ENCODE measurements at places on chromosomes 1 and 21.

- no peak for DNase-seq
Measured at GRCh38 chr1:75616436-75617433, 5.8 kb upstream of the SLC44A5 start.

DNA sequence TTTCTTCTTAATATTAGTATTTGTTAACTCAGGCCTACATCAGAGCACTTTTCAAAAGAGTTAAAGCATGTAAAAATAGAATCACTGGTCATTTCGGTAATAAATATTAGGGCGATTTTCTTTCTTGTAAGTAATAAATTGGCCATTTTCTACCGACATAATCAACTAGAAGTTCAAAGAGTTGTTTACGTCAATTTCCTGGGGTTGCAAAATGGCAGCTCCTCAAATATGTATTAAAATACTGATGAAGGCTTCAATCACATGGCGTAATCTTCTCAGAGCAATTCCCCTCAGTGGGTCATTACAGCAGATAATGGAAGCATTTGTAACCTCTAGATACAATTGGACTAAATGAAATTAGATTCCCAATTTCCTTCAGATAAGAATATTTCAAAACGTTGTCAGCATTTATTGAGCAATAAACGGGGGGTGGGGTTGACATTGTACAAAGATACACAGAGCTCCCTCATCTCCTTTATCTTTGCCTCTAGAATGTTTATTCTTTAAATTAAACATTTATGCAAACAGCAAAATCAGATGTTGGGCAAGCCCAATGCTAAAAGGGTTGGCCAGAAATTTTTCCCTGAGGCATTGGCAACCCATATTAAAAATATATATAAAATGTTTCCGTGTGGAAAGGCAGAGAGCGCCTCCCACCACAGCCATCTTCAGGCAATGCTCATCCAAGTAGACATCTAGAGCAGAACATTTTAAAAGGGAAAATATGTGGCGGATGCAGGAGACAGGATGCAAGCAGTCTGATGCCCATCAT lies 240.6 kb downstream of the NCAM2 start:
- no peak for DNase-seq

GRCh38 chr21:34180407-34180806 lies 107.0 kb downstream of the MRPS6 start:
- DNase-seq: no peak

DNA sequence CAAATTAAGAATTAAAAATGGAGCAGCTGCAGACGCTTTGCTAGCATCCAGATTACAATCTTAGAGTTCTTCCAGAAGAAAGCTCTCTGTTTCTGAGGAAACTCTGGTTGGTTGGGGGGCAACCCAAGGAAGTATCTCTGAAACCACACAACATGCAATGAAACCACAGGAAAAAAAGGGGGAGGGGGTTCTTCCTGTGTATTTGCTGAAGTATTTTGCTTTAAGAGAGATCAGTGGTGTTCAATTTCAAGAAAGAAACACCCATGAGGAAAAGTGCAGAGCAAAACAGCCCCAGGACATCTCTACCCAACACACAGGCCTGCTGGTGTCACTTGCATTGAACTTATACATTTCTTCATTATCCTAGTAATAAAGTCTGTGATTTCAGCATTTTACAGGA lies 19.7 kb upstream of the TIAM1 start:
- DNase-seq: no peak

DNA sequence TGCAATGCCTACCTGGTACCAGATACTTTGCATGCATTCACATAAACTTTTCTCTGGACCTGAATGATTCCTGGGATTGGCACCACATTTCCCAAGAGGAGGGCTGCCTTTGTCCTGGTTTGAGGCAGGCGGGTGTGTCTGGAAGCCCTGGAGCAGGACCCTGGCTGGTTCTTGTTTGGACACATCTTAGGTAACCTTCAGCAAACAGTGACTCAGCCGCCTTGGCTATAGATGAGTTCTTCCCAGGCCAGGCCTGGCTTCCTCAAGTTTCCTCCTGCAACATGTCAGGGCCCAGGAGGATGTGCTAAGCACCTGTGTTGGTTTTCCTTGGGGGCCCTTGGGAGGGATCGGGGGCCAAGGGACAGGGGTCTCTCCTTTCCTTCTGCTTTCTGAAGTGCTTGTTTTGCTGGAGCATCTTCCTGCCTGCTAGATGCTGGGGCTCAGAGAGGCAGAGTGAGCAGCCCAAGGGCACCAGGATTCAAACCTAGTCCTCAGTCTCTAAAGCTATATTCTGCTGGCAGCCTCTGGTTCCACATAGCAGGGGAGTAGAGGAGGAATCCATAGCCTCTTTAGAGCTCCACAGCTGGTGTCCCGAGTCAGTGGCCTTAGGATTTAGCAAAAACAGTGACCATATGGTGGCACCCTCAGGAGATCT lies 38.2 kb downstream of the PAX7 start:
- DNase-seq: no peak

- no peak for DNase-seq
Measured at GRCh38 chr1:27306892-27307761, 14.8 kb upstream of the TMEM222 start.

GRCh38 chr21:42229676-42230075 lies 10.7 kb downstream of the ABCG1 start:
- DNase-seq: no peak

- no peak for DNase-seq
Measured at GRCh38 chr1:54274881-54275280, 74.9 kb downstream of the MRPL37 start.

DNA sequence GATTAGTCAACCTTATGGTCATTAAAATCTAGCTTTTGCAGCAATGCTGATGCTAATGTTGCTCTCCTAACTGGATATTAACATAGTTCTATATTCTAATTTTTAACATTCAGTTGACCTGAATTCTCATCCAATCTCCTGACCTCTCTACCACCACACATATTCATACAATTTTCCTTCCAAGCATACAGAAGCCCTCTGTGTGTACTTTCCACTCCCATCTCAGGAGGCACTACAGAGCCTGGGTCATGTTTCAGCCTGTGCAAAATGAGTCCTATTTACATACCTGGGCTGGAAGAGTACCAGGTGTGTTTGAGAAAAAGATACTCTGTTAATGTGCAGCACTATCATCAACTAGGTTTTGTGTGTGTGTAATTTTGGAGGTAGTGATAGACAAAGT lies 486.3 kb downstream of the NEGR1 start:
- DNase-seq: no peak

DNA sequence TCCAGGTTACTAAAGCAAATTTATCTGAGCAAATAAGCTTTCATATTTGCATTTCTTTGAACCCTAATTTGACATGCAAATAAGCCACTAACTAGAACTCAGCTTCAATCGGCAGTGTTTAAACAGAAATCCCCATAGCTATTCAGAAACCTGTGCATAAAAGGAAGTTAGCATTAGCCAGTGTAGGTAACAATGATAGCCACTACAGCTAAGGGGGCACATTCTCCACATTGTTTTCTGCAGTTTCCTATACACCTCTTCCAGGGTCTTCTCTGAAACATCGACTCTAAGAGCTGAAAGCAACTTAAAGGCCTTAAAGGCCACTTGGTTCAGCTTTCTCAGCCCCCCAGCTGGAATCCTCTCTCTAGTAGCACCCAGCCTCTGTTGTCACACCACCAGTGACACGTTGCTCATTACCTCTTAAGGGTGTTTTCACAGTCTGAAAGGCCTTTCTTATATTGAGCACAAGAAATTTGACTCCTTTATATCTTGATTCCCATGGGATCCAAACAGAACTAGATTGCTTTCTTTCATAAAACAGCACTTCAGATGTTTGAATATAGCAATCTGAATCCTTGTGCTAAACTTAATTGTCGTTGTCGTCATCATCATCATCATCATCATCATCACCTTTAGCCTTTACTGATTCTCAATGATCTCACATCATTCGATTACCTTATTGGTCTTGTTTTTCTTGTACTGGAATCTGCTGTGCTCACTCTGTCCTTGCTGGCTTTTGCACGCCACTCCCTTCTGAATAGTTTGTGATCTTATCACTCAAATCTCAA lies 93.9 kb upstream of the DAB1 start:
- no peak for DNase-seq

- no peak for DNase-seq
Measured at GRCh38 chr1:164926107-164926506, 367.1 kb downstream of the PBX1 start.

- no peak for DNase-seq
Measured at GRCh38 chr1:25831569-25832196, 11.9 kb downstream of the MTFR1L start.

GRCh38 chr1:219568733-219569132 lies 44.2 kb downstream of the ZC3H11B start:
- no peak for DNase-seq

- DNase-seq: no peak
Measured at GRCh38 chr1:27428316-27429028, 36.0 kb downstream of the GPR3 start.

DNA sequence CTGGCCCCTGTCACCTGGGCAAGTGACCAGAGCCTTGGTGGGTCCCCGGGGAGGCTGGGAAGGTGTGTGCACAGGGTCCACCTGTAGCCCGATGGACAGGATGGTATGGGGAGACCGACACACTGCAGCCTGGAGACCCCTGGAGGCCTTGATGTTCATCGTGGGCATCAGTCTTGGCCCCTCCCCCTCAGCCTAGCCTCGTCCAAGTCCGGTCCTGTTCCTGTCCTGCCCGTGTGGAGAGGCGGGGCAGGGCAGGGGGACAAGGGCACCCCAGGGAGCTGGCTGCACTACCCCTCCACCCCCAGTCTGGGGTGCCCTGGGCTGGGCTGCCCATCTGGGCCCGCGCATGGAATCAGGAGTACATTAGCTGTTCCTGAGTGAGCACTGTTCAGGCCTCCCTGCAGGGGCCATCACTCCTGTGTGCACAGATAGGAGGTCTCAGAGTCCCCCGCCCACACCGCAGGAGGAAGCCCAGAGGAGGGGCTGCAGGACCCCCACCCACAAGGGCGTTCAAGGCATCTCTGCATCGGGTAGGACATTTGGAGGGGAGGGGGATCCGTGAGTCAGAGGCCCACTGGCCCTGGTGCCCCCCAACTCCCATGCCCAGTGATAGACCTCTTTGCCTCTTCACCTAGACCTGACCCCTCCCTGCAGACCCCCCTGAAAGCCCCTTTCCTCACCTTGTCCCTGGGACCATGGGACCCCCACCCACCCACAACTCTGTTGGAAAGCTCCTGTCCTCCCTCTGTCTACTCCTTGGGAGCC lies 63.2 kb downstream of the WNT9A start:
- no peak for DNase-seq

GRCh38 chr1:97898948-97899347 lies 21.9 kb downstream of the DPYD start:
- no peak for DNase-seq
